ENCODE measurements at places on chromosomes 16 and 17.

GRCh38 chr17:57623620-57624019 lies 121.5 kb downstream of the CCDC182 start:
- DNase-seq, result no peak

- no peak for DNase-seq
These were observed 17.1 kb downstream of the ZNHIT3 start for GRCh38 chr17:36503456-36504155.

- DNase-seq, result no peak
These were observed 251.9 kb upstream of the AXIN2 start for GRCh38 chr17:65813306-65813705.

GRCh38 chr17:17503566-17504130 lies 7.5 kb upstream of the RASD1 start:
- no peak for DNase-seq

DNA sequence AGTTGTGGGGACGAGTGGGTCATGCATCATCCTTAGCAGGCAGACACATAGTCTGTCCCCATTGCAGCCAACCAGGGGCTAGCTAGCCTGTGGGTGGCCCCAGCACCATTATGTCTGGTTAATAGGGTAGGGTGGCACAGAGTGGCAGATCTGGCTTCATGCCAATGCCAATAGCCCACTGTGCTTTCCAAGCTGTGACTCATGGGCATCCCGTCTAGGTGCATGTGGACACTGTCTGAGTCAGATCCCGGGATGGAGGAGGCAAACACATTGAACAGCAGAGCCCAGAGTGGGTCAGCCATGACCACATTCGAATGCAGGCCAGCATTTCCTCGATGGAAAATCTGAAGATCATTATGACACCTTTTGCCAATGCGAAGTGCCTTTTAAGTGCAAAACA lies 2.5 kb downstream of the HS3ST2 start:
- DNase-seq, result no peak
